Stimulated activated CD4-positive, alpha-beta T cell treated with anti-CD3 and anti-CD28 coated beads, Interleukin-1b, Interleukin-23, amount 100 ng/mL, for 4 hours (primary cell): ENCODE measurements at places on chromosomes 7 and 10.

- DNase-seq, result no peak
Measured at GRCh38 chr7:144649120-144649519, 186.7 kb downstream of the TPK1 start.

- no peak for DNase-seq
Measured at GRCh38 chr7:87000344-87000743, 59.1 kb downstream of the ELAPOR2 start.

DNA sequence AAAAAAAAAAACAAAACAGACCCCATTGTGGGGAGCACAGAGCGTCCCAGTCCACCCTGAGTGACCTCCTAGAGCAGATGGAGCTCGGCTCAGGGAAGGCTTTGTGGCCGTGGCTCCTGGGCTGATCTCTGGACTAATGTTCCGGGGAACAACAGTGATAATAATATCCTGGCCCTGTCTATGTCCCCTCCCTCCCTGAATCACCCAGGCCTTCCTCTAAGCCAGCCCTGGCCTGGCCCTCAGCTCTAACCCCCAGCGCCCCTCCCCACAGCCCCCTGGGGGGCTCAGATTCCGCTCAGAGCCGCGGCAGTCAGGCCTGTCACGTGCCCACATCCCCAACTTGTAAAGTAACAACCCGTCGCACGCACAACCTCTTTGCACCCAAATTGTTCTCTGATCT lies 48.3 kb downstream of the MICALL2 start:
- no peak for DNase-seq

DNA sequence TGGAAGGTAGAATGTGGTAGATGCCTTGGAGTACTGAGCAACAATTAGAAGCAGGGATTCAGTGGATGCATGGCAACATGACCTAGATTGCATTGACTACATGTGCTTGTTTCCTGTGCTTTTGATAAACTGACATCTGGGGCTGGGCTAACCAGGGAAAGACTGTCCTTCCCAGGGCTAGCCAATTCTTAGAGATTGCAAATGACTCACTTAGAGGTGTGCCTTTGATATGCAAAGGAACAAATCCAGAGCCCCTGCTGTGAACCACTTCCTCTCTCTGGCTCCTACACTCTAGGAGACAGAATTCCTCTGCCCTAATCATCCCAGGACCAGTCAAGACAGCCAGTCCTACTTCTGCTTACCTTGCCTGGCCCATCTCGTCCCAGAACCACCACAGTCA lies 651.5 kb downstream of the LRMDA start:
- DNase-seq, result no peak

DNA sequence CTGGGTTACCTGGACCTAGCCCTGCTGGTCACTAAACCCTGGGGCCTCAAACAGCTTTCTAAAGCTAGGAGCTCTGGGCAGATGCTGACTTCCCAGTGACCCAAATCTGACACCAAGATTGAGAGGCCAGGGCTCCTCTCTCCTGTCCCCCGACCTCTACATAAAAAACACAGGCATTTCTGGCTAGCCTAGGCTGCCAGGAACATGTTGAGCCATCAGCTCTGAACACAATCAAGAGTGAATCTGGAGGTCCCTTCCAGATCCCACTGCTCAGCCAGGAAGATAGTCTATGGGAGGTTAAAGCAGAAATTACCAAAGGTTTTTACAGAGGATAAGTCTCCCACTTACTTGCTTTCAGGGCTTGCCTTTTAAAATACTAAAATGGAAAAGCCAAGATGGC lies 22.1 kb upstream of the PDE1C start:
- DNase-seq, result no peak

GRCh38 chr7:145490356-145490755 lies 626.2 kb upstream of the CNTNAP2 start:
- no peak for DNase-seq

DNA sequence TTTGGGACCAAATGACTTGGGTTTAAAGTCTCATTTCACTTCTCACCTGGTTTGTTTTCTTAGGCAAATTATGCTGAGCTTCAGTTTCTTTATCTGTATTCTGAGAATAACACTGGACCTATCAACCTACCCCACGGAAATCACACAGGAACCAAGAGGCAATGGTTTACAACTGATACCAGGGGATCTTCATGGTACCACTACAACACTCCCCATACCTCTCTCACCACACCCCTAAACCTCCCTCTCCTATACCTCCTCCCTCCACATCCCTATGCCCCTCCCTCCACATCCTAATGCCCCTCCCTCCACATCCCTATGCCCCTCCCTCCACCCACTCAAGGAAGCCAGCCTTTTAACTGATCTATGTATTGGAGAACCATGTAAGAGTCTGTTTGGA lies 9.9 kb downstream of the FAM204A start:
- DNase-seq, result no peak

- DNase-seq, result no peak
Measured at GRCh38 chr7:66631471-66631870, 2.8 kb downstream of the KCTD7 start.

GRCh38 chr10:13000431-13000830 lies 1.1 kb downstream of the CCDC3 start:
- DNase-seq, result no peak

DNA sequence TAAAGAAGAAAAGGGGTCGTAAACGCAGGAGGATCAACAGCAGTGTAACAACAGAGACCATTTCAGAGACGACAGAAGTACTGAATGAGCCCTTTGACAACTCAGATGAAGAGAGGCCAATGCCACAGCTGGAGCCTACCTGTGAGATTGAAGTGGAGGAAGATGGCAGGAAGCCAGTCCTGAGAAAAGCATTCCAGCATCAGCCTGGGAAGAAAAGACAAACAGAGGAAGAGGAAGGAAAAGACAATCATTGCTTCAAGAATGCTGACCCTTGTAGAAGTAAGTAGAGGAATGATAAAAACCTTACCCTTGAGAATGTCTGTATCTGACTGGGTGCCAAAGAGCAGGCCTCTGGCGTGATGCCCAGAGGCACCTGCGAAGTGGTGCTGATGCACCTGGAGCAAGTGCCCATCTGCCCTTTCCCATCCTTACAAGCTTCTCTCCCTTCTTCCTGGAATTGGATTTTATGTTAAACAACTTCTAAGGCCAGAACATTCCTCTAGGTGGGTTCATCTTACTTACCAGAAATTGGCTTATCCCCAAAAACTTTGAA lies 86.4 kb upstream of the SAMD8 start:
- no peak for DNase-seq

- DNase-seq, result no peak
Measured at GRCh38 chr10:113646336-113647201, 17.3 kb downstream of the NRAP start.

GRCh38 chr10:128172756-128173155 lies 46.5 kb upstream of the MKI67 start:
- no peak for DNase-seq

GRCh38 chr10:122331615-122332446 lies 42.7 kb upstream of the PLEKHA1 start:
- DNase-seq, result no peak

DNA sequence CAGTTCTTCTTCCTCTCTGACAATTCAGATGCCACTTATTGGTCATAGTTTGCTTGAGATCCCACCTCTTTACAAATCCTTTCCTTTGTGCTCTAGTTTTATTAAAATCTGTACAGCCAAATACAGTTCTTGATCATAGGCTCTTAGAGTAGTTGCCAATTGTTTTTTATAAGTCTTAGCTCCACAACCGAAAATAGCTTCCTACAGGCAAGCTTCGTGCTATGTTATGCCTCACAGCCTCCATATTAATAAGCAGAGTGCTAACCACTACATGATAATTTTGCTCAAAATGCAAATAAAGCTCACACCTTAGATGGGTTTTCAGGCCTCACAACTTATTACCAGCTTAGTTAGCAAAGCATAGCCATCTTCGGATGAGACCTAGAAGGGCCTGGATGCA lies 688.9 kb downstream of the MAGI2 start:
- DNase-seq, result no peak

DNA sequence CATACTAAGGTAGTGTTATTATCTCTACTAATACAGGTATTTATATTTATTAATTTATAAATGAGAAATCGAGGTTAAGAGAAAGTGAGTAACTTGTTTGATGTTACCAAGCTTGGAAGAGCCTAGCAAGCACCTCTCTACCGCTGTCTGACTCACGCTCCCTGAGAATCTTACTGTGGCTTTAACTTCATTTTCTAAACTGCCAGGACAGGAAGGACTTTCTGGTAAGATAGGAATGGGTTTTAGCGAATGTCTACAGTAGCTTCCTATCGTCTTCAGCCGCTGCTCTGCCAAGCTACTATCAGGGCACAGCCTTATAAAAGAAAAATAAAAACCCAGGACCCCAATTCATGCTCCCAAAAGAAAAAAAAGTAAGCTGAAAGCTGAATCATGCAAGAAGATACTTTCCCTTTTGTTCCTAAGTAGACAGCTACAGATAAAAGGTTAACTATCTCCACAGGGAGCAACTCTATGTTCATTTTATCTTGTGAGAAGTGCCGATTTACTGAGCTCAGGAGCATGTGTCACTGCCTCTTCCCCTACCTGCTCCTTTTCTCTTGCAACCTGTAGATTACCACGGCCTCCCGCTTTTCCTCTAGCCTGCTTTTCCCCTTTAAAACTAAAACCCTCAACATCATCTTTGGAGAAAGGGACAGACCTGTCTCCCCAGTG lies 60.2 kb downstream of the THNSL1 start:
- DNase-seq, result no peak

- no peak for DNase-seq
Measured at GRCh38 chr10:113476673-113477072, 76.2 kb upstream of the HABP2 start.

DNA sequence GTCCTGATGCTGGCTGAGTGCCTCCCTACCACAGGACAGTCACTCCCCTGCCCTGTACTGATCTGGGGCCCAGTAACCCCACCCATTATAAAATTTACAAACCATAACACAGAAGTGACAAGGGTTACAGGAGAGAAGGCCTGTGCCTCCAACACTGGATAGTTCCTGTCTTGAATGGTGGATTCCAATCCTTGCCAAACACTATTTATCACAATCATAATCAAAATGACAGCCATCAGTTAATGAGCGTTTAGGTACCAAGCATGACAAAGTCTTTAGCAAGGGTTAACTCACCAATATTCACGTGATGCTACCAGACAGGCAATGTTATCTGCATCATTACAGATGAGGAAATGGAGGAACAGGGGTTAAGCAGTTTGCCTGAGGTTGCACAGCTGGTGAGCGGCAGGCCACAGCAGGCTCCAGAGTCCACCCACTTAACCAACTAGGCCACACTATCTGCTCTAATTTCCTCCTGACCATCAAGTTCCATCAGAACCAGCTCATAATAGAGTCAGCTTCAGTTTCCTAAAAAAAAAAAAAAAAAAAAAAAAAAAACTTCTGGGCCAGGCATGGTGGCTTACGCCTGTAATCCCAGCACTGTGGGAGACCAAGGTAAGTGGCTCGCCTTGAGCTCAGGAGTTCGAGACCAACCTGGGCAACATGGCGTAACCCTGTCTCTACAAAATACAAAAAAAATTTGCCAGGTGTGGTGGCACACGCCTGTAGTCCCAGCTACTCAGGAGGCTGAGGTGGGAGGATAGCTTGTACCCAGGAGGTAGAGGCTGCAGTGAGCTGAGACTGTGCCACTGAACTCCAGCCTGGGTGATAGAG lies 14.2 kb downstream of the PDLIM1 start:
- no peak for DNase-seq

- DNase-seq, result no peak
Measured at GRCh38 chr10:18401416-18402195, 249.8 kb downstream of the NSUN6 start.

GRCh38 chr7:3191548-3191947 lies 109.5 kb upstream of the SDK1 start:
- DNase-seq, result no peak

DNA sequence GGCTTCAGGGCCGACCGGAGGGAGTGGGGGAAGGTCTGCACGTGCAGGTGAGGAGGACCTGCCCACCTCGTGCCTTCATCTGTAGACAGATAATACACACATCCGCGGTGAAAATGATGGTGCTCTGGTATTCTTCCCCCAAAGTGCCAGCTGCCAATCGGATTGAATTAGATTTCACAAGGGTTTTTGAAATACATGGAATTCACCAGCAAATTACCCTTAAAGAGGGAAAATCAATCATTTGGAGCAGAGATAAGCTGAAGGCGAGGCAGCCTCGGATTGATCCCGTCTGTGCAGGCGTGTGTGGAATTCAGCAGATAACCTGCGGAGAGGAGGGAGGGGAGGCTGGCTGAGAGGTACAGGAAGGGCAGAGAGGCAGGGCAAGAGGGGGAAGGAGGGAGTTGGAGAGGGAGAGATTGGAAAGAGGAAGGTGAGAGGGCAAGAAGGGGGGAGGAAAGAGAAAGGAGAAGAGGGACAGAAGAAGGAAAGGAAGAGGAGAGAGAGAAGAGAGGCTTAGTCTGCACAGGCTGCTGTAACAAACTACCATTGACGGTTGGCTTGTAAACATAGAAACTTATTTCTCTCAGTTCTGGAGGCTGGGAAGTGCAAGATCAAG lies 84.2 kb downstream of the C10orf105 start:
- no peak for DNase-seq

GRCh38 chr10:15684768-15685167 lies 35.0 kb downstream of the ITGA8 start:
- no peak for DNase-seq

DNA sequence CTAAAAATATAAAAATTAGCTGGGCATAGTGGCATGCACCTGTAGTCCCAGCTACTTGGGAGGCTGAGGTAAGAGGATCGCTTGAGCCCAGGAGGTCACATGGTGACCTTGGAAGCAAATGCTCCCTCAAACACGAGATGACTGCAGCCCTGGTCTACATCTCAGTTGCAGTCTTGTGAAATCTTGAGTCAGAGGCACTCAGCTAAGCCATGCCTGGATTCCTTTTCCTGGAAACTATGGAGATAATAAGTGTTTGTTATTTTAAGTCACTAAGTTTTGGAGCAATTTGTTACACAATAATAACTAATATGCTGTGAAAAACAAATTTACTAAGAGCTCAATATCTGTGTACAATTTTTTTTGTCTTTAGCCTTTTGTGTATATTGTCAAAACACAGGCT lies 284.3 kb upstream of the KAT6B start:
- DNase-seq, result no peak

DNA sequence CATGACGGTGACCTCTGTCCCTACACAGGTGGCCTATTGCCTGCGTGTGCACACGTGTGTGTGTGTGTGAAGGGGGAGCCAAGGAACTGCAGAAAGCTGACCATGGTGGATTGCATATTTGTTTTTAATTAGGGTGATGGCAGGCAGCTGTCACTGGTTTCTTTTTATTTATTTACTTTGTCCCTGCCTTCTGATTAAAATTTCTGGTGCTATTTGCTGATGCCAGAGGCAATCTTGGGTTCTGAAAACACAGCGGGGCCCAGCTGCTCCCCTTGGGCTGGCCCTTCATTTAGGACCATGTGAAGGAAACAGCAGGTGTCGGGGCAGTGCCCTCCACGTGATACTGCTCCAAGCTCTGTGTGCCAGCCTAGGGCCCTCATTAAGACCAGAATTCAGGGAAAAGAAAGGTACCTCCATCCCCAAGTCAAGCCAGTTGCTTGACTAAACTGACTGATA lies 71.3 kb upstream of the PODXL start:
- DNase-seq, result no peak

- DNase-seq, result no peak
Measured at GRCh38 chr10:11035301-11035991, 17.8 kb downstream of the CELF2 start.

- no peak for DNase-seq
Measured at GRCh38 chr7:66682350-66683093, 53.8 kb downstream of the KCTD7 start.

GRCh38 chr10:17075533-17076359 lies 53.9 kb downstream of the CUBN start:
- no peak for DNase-seq
